ENCODE measurements at places on chromosomes 3 and 15. TPM values are rescaled to one million over a fixed set of nuclear protein-coding genes. Genes with fewer than 3 reads are reported as not detected.

- no peak for DNase-seq
- no peaks in the 10 kb centered on the region for H3K36me3 ChIP-seq
- no peak overlapping the region for H3K4me3 ChIP-seq
- no peak overlapping the region for H3K27ac ChIP-seq
- H3K4me1 ChIP-seq, result no peaks in the 10 kb centered on the region
Measured at GRCh38 chr3:139258276-139258675, 85.5 kb upstream of the MRPS22 start.

GRCh38 chr3:128320551-128321340 is 145.9 kb downstream of the DNAJB8 start:
- H3K4me3 ChIP-seq, result no peak overlapping the region
- no peak overlapping the region for H3K27ac ChIP-seq
- H3K27me3 ChIP-seq, result no peaks in the 10 kb centered on the region
- DNase-seq, result no peak

- H3K4me1 ChIP-seq, result no peaks in the 10 kb centered on the region
- no peak for DNase-seq
- H3K4me3 ChIP-seq, result no peak overlapping the region
- no peaks in the 10 kb centered on the region for H3K36me3 ChIP-seq
- no peak overlapping the region for H3K27ac ChIP-seq
Measured at GRCh38 chr15:100385300-100386050, 43.7 kb upstream of the ADAMTS17 start.

GRCh38 chr3:70464465-70464864 is 152.0 kb upstream of the MDFIC2 start:
- H3K27me3 ChIP-seq, result no peaks in the 10 kb centered on the region
- H3K36me3 ChIP-seq, result no peaks in the 10 kb centered on the region
- H3K4me1 ChIP-seq, result no peaks in the 10 kb centered on the region
- no peak overlapping the region for H3K4me3 ChIP-seq
- H3K27ac ChIP-seq, result no peak overlapping the region

GCNT3 gene
- not detected for total RNA-seq

Data from Karpas-422 (cell line).